Memory B cell (primary cell): ENCODE measurements at places on chromosomes 1 and 21.

GRCh38 chr1:245225322-245226202, 70.8 kb downstream of the KIF26B start:
- no peak for DNase-seq

- DNase-seq: no peak
These were observed at the start of gene FAM43B for GRCh38 chr1:20551945-20552727. FAM43B (plus strand) TSS chr1:20552573; CDS start chr1:20552974, 401 bp downstream.

- peak; percentile 70 for DNase-seq
These were observed 5.3 kb downstream of the PSRC1 start for GRCh38 chr1:109277434-109278204.

GRCh38 chr1:212698467-212699103, 1.1 kb downstream of the BATF3 start:
- DNase-seq: no peak

DNA sequence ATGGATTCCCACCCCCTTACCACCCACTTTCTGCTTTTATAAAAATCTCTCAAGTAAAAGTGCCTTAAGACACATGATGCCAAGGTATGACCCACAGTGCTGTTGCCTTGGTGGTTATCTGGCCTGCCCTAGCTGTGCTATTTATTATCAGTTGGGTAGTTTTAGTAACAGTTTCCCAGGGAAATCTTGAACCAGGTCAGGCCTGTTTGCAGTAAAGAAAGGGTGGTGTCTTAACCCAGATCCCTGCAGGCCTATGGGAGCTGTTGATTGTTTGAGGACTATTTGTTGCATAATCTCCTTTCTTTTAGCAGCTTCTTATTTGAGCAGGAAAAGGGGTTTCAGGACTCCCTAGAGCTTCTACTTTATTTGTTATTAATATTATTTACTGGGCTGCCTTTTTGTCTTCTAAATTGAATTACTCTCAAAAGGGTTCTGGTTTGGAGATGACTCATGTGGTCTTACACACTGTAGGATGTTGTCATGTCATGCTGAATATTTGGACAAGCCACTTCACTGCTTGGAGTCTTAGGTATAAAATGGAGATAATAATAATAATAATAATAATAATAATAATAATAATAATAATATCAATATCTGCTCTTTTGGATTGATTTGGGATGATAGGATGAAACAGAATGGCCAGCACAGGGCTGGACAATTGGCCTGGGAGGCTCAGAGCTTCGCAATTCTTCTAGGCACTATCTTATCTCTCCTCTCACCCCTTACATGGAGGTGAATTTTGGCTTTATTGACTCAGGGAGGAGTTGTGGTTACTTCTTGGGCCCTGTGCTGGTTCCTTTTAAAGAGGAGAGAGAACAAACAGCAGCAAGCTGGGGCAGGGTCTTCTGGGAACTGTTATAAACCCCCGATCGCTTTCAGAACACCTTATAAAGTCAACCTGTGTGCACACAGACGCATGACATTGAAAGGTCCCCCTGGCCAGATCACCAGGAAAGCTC, 252.1 kb downstream of the PRDM2 start:
- no peak for DNase-seq
